Stimulated activated CD8-positive, alpha-beta memory T cell treated with anti-CD3 and anti-CD28 coated beads, Interleukin-2, amount 100 ng/mL, for 48 hours (primary cell): ENCODE measurements at places on chromosomes 7 and 10.

GRCh38 chr10:103543617-103544525 is 50.4 kb downstream of the NEURL1 start:
- no peak for DNase-seq

GRCh38 chr7:22545529-22545928 is 45.5 kb upstream of the STEAP1B start:
- DNase-seq, result no peak

DNA sequence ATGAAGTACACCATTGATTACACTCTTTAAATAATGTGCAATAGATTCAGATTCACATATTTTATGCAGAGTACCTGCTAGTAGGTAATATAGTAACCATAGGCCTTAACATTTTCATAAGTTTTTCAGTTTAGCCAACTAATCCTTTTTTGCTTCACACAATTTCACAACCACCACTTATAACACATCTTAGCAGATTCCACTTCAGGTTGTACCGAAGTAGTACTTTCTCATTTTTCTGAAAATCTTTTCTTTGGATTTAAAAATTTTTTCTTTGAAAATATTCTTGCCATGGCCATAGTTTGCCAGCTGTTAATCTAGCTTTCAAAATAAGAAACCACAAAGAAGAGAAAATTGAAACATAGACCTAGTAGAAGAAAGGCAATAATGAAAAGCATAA is 203.1 kb downstream of the MGMT start:
- no peak for DNase-seq

- no peak for DNase-seq
Measured at GRCh38 chr10:11214407-11214806, 196.7 kb downstream of the CELF2 start.

DNA sequence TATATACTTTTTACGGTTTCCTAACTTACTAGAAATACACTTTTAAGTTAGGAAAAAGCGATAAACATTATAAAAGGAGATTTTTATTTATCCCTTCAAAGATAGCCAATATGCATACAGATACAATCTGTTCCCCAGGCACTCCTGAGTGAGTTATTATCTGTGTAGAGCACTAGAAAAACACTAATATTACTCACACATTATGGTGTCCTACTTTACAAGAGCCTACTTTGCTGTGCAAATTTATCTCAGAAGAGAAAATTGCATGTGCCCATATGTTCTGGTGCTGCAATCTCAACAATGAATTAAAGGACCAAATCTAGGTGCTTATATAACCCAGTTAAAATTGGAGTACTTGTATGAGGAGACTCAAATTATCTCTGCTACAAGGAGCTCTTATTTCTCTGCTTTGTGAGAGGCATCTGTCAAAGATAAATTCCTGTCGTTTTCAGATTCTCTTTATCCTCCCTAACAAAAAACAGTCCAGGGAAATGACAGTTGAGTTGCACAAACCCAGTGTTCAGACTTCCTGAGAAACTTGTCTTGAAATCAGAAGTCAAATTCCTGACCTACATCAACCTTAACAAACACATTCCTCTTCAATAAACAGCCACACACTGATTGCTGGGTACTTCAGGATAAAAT is 28.9 kb downstream of the CPA1 start:
- DNase-seq, result no peak

DNA sequence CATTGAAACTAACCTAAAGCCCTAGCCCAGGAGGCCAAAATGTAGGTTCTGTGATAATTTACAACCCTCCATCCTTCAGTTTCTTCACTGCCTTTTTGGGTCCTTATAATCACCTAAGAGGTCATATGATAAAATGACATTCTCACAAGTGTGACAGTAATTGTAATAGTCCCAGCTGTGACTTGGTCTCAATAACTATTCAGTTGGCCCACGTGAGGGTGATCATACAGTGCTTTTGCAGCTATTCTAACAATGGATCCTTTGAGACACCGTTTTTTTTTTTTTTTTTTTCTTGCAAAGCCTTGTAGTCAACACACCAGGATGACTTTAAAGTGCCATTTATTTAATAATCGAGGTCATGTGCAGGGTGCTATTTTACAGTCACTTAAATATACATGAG is 760.0 kb downstream of the PHTF2 start:
- no peak for DNase-seq

GRCh38 chr7:109256762-109257560 is 687.3 kb downstream of the DNAJB9 start:
- DNase-seq, result no peak

DNA sequence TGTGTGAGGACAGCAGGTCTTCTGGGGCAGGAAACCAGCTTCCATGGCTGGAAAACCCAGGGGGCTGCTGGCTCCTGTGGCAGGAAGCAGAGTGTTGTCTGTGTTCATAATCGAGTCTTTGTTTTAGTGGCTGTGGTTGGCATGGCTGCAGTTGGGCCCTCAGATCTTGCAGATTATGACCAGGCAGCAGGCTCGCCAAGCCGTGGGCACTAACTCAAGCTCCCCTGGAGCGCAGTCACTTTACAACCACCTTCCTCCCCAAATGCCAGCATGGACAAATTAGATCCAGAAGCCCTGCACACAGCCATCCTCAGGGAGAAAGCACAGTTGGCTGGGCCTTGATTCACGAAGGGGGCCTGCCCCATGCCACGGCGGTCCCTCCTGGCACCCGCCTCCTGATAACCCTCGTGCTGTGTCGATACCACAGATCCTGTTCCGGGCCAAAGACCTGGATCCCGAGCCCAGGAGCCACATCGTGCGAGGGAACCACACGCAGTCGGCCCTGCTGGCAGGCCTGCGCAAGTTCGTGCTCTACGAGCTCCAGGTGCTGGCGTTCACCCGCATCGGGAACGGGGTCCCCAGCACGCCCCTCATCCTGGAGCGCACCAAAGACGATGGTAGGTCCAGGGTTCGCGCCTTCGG is 552.5 kb upstream of the FOXK1 start:
- no peak for DNase-seq

DNA sequence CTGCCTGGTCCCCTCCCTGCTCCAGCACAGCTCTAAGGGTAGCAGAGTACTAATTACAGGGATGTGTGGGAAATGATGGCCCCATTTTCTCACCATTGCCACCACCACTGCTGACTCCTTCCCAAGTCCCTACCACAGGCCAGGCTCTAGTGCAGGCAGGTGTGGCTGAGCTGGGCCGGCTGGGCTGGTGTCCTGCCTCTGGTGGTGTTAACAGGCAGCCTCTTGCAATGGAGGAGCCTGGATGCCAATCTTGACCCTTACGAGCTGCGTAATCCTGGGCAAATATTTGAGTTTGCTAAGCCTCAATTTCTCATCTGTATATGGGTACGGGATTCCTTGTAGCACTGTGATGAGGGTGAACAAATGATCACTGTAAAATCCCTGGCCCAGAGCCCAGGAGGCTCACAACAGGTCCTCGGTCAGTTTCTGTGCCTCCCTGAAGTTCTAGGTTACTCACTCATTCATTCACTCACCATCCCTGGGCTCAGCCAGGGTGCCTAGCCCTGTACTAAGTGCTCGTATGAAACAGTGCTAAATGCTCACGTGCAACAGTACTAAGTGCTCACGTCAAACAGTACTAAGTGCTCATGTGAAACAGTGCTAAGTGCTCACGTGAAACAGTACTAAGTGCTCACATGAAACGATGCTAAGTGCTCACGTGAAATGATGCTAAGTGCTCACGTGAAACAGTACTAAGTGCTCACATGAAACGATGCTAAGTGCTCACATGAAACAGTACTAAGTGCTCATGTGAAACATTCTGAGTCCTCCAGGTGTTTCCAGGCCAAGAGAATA is 2.3 kb upstream of the FZD9 start:
- DNase-seq, result no peak

- DNase-seq, result no peak
Measured at GRCh38 chr7:138492423-138492822, 32.4 kb downstream of the TRIM24 start.

DNA sequence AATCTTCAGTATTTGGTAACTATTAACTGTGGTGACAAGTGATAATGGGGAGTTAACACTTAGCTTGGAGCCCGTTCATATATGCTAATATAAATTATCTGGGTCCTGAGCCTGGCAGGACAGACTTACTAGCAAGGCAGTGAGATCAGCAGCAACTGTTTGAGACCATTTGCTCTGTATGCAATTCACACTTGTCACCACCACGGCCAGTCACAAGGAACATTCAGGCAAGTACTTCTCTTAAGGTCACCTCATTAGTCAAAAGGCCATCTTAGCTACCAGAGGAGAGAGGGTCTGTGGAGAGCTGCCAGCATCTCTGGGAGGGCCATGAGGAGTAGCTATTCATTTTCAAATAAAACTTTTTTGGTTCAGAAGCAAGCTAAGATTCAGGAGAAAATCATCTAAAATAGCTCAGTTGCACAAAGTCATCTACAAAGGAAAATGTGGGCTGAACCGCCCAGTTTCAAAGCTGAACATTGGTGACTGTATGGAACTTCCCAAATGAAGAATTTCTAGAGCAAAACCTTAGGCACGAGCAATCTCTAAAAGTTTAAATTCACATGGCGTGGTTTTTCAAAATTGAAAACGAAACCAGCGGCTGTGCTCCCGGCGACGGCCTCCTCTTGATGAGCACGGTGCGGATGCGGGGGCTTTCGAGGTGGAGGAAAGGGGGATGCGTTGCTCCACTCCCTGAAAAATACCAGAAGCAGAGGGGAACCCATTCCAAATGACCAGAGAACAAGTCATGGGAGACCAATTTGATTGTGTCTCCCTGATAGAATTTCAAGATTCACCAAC is 233.5 kb upstream of the MGMT start:
- DNase-seq, result no peak

DNA sequence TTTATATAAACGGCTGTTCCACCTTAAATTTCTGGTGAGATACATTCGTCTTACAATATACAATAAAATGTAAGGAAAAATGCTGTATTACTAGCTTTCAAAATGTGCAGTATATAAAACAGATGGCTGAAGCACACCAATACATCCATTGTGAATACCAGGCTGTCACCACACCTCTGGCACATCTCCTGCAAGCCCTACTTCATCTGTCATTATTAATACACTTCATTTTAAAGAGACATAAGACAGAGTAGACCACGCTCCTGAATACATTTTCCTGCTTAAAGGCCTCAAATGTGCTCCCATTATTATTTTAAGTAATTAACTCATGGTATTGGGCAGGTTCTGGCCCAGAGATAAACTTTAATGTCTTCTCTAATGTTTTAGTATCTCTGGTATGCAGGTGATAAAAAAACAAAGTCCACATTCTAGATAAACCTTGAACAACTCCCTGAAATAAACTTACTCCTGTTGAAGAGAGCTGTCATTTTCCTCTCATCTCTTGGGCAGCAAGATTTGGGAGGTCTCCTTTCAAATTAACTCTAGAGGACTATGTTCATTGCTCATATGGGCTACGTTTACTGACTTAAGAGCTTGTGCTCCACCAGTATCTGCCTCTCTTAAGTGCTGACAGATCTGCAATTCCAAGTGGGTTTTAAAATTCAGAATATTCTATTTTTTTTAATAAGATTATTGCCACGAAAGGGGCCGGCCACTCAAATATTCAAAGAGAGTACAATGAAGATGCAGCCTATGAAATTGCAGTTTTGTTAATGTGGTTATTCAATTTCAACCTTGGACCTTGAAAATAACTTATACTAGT is 396.5 kb upstream of the SEMA3D start:
- DNase-seq, result no peak

GRCh38 chr7:49060743-49061142 is 136.4 kb downstream of the CDC14C start:
- DNase-seq, result no peak

DNA sequence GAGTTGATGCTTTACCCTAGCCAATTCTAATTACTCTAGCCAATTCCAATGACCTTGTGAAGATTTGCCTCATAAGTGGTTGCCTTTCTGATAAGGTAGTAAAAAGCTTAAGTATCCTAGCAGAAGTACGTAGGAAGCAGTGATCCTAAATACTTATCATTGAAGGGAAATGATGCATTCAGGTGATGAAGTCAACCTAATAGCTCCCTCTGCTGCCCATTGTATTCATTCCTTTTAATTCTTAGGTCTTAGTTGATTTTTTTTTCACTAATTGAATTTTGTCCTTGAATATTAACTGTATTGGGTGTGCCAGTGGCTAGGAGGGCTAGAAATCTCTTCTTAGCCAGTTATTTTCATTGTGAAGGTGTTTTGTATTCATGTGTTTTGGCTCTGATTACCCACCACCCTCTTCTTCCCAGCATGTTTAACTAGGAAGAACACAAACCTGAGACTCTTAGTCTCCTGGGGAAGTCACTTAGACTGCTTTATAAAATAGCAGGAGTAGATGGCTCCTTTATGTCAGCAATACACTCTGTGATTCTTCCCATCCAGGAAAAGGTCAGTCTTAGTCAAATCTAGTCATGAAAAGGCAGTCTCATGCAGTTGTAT is 46.3 kb downstream of the PLEKHA8 start:
- DNase-seq, result no peak

- DNase-seq, result no peak
Measured at GRCh38 chr7:151595702-151596350, 76.1 kb upstream of the RHEB start.

DNA sequence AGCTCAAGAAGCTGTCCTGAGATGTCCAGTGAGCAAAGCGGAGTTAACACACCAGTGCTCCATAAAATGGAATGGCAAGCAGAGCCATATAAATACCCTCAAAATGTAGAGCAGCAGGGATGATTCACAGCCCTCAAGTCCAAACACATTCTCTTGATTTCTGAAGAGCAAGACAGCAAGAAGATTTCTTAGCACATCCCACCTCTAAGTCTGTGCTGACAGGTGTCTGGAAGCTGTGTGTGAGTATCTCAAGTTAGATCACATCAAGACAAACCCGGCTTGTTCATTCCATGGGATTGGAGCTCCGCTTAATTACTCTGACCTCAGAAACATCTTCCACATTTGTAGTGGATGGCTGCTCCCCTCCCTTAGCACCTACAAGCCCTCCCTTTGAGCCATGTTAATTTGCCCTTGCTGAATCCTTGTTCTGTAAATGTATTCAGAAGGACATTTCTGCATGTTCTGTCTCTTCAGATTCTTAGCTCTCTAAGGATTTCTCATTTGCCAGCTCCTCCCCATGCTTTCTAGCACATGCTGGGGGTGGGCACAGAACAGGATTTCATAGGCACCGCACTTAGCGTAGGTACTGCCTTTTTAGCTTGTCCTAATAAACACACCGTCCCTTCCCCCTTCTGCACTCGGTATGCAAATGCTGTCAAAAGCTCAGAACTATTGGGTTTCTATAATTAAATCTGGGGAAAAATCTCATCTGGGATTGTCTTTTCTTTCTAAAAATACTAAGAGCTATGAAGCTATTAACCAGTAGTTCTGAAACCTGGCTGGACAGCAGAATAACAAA is 112.7 kb downstream of the CPXM2 start:
- DNase-seq, result no peak

GRCh38 chr7:137877027-137877675 is 30.4 kb upstream of the DGKI start:
- DNase-seq, result no peak

DNA sequence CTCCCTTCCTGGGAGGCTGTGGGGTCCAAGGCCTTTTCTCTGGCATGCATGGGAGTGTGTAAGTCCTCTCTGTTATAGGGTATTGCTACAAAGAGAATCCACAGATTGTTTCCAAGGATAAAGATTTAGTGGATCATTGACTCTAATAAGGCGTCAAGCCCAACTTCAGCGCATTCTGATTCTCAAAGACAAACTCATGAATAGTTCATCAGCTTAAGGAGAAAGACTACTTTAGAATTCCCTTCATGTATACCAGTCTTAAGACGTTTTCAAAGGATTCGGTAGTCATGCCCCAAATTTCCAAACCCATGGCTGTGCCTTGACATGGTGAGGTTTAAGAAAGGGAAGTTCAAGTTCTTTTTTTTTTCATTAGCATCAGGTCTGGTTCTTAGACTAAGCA is 46.6 kb upstream of the ABLIM1 start:
- no peak for DNase-seq
